ENCODE measurements at places on chromosomes 5 and 9.

- no peak for DNase-seq
Measured at GRCh38 chr5:61264273-61264661, 67.8 kb upstream of the ZSWIM6 start.

DNA sequence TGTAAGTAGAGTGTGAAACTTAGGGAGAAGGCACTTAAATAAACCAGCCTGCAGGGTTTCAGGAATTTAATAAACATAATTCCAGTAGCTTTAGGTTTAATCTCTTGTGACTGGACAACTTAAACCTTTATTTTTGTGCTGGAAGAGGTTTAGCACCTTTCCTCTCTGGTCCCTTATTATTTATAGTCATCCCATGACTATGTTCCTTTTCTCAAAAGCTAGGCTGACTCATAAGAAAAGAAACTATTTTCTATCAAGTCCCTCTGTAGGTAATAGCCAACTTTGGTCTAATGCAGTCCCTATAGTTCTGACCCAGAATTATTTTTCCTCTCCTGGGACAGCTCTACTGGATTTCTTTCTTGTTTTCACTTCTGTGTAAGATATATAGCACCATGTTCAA is 588.9 kb downstream of the NR2F1-AS1 start:
- DNase-seq = no peak

- DNase-seq = no peak
Measured at GRCh38 chr5:6076341-6077239, 301.8 kb downstream of the MED10 start.

- DNase-seq = no peak
Measured at GRCh38 chr5:78819166-78819565, 165.9 kb downstream of the ARSB start.

DNA sequence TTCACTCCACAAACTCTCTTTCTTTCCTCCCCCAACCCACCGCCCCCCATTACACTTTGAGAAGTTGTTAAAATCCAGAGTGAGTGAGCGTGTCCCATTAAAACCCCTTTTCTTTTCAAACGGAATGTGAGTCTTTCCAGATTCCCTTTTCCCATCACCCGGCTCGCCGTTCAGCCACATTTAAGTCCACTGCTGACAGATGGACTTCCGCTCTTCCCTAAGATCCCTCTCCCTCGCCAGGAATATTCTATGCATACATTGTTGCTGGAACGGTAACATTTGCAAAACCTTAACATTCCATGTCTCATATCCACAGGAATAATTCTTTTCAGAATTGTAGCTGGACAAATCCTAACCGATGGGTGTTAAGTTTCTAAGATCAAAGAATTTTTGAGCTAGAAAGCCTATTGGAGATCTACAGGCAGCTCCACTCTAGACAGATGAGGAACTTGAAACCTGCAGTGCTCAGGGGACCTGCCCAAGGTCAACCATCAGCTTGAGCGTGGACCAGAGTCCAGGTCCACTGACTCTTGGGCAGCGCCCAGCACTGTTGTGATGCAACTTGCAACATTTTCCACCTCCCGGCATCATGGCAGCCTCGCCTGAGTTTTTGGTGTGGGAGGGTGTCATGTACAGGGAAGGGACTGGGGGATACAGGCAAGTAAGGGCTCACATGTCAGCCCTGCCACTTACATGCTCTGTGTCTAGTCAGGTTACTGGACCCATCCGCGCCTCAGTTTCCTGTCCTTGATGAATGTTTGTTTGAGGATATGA is 500.1 kb downstream of the CCDC171 start:
- no peak for DNase-seq

GRCh38 chr9:23011669-23012068 is 565.0 kb downstream of the DMRTA1 start:
- DNase-seq = no peak

Measured in GM23338 (cell line).